Dermis microvascular lymphatic vessel endothelial cell (primary cell): ENCODE measurements at places on chromosomes 2 and 18.

DNA sequence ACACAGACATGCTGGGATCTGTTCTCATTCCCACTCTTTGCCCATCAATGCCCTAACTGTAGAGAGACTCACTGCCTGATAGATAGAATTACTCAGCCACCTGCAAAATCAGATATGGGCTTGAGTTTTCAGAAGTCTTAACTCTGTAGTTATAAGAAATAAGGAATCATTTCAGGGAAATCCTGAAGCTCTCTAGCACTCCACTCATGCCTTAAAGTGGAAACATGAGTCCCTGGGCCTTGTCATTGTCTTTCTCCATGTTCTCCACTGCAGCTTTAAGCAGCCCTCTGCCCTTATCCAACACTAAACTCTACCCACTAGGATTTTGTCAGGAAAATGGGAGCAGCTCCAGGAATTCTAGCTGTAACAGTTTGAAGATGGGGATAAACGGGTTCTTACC is 192.5 kb downstream of the SNTG2 start:
- DNase-seq: no peak

DNA sequence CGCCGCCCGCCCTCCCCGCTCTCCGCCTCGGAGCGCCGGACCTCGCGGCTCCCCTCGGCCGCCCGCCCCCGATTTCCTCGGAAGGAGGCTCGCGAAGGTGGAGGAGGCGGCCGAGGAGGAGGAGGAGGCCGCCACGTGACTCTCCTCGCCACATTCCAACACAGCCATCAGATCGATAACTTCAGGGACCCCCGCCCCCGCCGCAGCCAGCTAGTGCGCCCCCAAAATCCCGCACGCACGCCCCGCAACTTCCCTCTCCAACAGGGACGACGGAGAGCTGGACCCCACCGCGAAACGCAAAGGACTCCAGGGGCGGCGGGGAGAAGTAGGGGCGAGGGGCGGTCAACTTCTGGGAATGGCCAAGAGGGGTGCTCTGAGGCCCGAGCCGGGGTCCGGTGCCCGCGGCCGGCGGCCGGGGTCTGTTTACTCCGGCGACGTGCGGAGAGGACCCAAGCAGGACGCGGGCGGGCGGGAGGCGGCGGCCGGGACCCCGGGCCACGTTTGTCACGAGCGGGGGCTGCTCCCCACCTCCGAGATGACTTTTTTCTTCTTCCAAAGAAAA is 2.0 kb downstream of the ZNF521 start:
- DNase-seq: no peak

DNA sequence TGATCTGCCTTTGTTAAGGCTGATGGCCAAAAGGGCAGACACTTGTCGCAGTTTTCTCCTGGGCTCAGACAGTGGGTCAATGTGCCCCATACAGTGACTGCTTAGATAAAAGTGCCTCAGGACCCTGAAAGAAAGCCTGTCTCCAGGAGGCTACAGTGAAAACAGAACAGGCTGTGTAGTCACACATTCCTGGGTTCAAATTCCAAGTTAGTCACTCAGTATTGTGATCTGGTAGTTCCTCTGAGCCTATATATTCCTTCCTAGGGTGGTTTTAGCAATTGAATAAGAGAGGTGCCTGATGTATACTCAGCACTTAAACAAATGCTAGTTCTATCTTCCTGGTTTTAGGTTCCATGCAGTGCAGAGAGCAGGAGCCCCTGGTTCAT is 54.4 kb downstream of the RPL37A start:
- DNase-seq: no peak

DNA sequence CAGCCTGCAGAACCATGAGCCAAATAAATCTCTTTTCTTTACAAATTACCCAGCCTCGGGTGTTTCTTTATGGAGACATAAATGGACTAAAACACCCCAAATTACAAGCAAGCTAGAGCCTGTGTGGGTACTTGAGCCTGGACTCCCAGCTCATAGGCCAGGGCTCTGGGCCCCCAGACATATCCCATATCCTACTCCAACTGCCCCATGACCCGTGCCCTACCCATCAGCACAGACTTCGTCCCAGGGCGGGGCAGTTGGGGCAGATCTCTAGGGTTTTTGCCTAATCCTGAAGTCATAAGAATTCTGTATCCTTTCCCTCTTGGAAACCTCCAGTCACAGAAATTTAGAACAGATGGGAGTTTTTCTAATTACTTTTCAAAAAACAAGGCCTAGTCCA is 90.7 kb downstream of the DDX1 start:
- DNase-seq: no peak

DNA sequence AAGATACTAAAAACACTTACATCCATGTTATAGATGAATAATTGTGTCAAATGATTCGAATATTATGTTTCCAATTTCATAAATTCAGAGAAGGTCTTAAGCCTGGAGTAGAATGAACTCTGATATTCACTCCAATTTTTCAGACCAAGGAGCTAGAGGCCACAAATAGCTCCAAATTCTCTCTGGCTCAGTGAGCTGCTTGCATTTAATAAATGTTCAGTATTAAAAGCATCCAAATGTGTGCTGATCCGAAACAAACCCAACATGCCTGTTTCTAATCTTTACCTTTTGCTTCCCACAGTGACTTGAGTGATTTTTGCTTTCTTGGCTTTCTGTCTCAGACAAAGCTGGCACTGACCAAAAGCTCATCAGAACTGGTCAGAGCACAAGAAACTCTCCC is 291.4 kb downstream of the CCDC85A start:
- DNase-seq: no peak

GRCh38 chr2:33559328-33559727 is 39.8 kb downstream of the FAM98A start:
- no peak for DNase-seq

- no peak for DNase-seq
Measured at GRCh38 chr2:176967911-176968450, 244.6 kb upstream of the HNRNPA3 start.

DNA sequence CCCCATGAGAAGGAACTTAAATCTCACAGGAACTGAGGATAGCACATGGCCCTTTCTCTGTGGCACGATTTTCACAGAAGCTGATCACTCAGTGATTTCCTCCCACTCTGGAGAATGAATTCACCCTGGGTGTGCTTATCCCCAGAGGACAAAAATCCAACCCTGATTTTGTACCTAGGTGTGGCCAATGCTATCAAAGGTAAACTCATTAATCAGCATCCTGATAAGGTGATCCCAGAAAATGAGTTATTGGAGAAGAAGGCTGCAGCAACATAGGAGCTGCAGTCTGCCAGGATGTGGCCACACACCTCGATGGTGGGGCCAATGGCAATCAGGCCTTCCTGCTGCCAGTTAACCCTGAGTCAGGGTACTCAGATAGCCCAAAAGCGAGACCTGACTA is 8.2 kb upstream of the SULT1C2 start:
- no peak for DNase-seq

GRCh38 chr2:227198866-227199265 is 34.4 kb downstream of the COL4A3 start:
- no peak for DNase-seq

- no peak for DNase-seq
Measured at GRCh38 chr18:48263914-48264902, 145.0 kb downstream of the ZBTB7C start.

GRCh38 chr2:17894005-17894404 is 15.5 kb downstream of the KCNS3 start:
- no peak for DNase-seq

DNA sequence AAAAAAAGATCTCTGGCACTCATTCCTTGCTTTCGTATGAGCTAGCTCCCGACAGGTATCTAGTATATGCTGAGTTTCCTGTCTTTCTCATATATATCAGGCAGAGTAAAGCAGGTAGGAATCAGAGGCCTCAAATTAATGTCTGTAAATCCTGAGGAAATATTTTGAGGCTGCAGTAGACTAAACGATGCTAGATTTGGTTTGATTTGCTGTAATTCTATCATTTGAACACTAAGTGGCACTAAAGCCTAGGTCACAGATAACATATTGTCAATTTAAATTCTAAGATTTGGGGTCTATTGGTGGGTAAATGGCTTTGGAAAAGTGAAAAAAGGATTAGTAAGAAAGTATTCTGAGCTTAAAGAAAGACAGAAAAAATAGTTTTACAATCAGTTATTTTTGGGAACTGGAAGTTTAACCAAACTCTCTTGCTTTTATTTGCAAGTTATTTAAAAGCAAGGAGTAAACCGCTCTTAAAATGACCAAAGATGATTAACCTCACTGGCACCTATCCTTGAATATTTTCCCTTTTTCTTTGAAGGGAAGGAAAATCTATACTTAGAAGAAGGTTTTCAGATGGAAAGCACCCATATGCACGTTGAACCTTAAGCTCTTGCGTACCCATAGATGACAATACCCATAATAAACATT is 37.6 kb upstream of the SLC4A10 start:
- peak; percentile 17 for DNase-seq

GRCh38 chr2:50606860-50607259 is 425.1 kb downstream of the NRXN1 start:
- no peak for DNase-seq

GRCh38 chr2:43157506-43158246 is 68.7 kb downstream of the ZFP36L2 start:
- DNase-seq: no peak

DNA sequence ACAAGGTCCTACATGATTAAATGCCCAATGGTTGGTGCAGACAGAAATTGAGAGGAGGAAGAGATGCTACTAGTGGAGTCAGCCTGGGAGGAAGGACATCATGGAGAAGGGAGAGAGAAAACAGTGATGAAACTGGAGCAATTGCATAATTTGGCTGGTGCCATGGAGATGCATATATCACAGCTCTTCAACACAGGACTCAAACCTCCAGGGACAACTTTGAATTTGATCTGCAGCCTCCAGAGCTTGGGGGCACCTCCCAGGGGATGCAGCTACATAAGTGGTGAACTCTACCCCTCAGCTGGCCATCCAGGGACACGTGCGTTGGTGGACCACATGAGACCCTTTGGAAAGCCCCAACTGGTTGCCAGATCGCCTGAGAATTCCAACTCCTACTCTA is 80.4 kb downstream of the CTAGE1 start:
- DNase-seq: no peak

DNA sequence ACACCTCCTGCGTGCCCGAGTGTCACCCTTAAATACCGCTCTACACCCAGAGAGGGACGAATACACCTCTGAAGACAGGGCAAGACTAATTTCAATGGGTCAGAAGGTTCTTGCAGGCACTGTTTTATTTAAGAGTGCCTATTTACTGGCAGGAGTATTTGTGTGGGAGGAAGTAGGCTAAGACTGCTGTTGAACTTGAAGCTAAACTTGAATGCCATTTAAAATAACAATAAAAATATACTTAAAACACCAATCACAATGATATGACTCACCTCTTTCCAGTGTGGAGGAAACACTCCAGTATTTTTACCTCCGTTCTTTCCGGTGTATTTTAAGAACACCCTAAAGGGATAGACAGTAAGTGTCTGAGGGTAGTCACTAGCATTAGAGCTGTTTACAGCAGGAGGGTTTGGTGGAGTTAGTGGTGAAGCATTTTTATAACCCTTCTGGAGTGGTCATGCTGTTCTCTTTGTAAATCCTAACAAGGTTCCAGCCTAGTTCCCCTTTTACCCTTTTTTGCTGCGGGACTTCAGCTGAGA is 9.6 kb upstream of the HOXD1 start:
- DNase-seq: peak; percentile 48

GRCh38 chr2:232980683-232981082 is 32.4 kb downstream of the NGEF start:
- no peak for DNase-seq

DNA sequence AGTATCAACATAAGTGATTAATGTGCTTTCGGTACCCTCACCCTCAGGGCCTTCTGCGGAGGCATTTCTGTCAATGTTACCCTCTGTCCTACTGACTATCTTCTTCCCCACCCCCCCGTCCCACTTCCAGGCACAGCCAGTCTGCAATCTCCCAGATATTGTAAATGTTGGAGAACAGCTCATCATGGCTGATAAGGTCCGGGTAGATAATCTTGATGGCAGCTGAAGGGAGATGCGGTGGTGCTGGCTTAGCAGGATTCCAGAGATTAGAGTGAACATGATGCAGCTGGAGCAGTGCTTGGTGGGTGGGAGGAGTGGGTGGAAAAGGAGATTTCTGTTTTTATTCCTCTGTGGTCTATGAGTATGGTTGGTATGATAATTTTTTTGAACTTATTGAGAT is 15.5 kb downstream of the GTF2A1L start:
- no peak for DNase-seq

DNA sequence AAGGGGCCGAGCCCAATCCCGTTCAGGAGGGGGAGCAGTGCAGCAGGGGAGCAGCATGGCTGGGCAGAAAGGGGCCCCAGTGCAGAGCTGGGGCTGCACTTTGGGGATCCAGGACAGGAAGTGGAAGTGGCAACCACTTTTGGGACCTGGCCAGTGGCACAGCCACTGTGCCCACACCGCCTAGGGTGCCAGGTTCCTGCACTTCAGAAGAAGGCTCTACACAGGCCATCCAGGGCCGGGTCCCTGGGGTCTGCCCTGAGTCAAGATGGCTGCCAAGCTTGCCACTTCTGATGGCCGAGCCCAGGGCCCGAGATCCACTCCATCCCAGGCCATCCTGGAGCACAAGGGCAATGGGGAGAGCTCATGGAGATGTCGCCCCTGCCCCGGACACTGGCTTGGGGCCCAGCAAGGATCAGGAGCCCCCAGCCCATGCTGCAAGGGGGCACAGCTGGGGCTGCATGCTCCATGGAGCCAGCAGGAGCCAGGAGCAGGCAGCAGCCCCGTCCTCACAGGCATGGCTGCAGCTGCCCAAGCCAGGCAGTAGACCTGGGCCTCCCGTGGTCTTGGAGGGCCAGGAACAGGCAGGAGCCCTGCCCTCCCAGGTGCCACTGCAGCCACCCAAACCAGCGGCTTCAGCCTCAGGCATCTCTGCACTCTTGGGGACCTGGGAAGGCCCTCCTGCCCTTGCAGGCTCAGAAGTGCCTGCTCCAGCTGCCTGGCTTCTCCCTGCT is 35.0 kb upstream of the ID2 start:
- no peak for DNase-seq

DNA sequence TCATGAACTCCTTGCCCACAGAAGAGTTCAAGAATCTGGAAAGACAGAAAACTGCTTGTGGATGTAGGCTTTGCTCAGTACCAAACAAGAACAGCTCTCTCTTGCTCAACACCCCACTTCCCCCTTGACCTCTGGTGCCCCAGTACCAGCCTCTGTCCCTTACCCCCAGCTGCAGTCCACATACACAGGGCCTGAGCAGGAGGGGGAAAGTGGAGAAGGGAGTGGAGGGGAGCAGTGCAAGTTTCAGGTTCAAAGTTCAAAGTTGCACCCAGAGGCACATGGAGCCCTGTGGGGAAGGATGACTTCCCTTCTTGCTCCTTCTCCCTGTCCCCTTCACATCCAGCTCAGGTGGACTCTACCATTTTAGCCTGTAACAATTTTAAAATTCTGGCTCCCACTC is 61.1 kb upstream of the LPIN2 start:
- no peak for DNase-seq

GRCh38 chr18:25167612-25168410 is 184.2 kb downstream of the ZNF521 start:
- no peak for DNase-seq

GRCh38 chr2:24435391-24436316 is 55.4 kb upstream of the NCOA1 start:
- peak; percentile 83 for DNase-seq

DNA sequence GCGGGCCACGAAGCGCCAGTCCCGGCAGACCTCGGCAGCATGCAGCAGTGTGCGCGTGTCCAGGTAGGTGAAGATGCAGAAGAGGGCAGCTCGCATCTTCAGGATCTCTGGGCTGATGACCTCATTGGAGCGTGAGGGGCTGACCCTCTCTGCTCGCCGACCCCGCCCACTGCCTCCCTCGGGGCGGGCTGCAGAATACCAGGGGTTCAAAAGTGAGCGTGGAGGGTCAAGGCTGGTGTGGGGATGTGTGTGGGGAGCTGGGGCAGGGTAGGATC is 20.0 kb downstream of the FBXO41 start:
- no peak for DNase-seq

GRCh38 chr2:46657042-46657504 is 177.7 kb downstream of the TMEM247 start:
- no peak for DNase-seq
